ENCODE measurements at places on chromosomes 3 and 15.
A peak's percentile ranks its signal among the peaks of the same experiment; 100 is the strongest.

- no peak for DNase-seq
These were observed 123.8 kb upstream of the BNIP2 start for GRCh38 chr15:59812889-59813288.

GRCh38 chr15:39654304-39654703 is 73.4 kb downstream of the THBS1 start:
- DNase-seq: no peak

- no peak for DNase-seq
These were observed 233.8 kb downstream of the NTRK3 start for GRCh38 chr15:88022716-88023115.

GRCh38 chr15:75235760-75236729 is 22.1 kb upstream of the GOLGA6C start:
- DNase-seq: peak; percentile 9

DNA sequence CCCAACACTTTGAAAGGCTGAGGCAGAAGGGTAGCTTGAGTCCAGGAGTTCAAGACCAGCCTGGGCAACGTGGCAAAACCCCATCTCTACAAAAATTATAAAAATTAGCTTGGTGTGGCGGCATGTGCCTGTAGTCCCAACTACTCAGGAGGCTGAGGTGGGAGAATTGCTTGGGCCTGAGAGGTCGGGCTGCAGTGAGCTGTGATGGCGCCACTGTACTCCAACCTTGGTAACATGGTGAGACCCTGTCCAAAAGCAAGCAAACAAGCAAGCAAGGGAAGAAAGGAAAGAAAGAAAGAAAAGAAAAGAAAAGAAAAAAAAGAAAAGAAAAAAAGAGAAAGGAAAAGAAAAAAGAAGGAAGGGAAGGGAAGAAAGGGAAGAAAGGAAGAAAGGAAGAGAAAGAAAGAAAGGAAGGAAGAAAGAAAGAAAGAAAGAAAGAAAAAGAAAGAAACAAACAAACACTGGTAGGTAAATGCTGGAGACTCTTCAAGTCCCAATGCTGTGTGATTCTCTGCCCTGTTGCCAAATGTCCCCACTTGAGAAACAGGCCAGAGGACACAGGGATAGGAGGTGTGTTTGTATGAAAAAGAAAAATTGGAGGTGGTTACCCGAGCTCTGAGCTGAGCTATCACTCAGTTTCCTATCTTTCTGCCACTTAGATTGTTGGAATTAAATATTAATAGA is 121.1 kb downstream of the RAB11A start:
- no peak for DNase-seq

DNA sequence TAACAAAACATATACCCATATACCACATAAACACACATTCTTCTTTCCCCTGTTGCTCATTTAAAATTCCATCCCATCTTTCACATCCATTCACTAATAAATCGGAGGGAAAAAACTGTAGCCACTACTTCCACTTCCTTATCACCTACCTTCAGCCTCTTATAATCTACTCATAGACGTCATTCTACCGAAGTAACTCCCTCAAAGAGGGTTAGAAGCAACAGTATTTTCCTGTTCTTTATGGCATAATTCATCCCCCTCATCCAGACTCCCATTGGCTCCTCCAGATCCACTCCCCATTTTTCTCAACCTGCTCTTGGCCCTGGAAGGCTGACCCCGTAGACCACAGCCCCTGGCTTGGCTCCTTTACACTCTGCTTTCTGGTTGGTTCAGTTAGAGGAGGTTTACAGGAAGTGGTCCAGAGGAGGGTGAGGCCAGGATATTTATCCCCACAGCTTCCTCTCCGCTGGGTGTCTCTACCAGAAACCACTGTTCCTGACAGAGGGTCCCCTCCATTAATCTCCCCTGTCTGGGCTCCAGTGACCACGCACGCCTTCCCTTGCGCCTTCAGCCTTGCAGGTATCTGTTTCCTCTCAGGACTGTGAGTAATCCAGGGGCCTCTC is 46.3 kb downstream of the FMN1 start:
- DNase-seq: no peak

- no peak for DNase-seq
These were observed 331.4 kb upstream of the WNT5A start for GRCh38 chr3:55818485-55818884.

GRCh38 chr15:74300057-74300795 is 64.1 kb downstream of the CCDC33 start:
- no peak for DNase-seq

- no peak for DNase-seq
These were observed 88.2 kb upstream of the NTRK3 start for GRCh38 chr15:88344786-88345185.

GRCh38 chr3:124810970-124811369 is 76.2 kb downstream of the ITGB5 start:
- no peak for DNase-seq

GRCh38 chr3:129556890-129557547 is 14.0 kb downstream of the H1-8 start:
- DNase-seq: no peak

GRCh38 chr3:25567388-25567787 is 97.3 kb downstream of the TOP2B start:
- DNase-seq: no peak

DNA sequence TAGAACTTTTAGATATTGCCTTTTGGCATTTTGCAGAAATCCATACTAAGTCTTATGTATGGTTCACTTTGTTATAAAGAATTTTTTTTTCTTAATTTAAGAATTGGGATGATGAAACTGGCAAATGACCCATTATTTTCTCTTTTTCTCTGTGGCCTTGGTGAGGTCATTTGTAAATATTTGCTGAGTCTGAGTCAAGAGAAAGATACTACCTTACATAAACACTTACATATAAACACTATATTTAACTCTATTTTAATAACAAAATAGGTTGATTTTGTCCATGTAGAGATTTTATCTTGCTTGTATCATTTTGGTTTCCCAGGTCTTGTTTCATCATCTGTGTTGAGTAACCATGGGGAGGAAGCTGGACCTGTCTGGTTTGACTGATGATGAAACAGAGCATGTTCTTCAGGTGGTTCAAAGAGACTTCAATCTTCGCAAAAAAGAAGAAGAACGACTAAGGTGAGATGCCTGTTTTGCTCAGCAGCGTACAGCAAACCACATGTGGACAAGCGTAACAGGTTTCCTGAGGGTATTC is 91.1 kb downstream of the MYRIP start:
- DNase-seq: no peak

GRCh38 chr15:41901431-41901830 is 7.6 kb upstream of the SPTBN5 start:
- DNase-seq: no peak

- no peak for DNase-seq
These were observed 6.0 kb downstream of the NCBP2 start for GRCh38 chr3:196936288-196936687.

- DNase-seq: no peak
These were observed 124.4 kb downstream of the PTPRG start for GRCh38 chr3:61685755-61686154.

DNA sequence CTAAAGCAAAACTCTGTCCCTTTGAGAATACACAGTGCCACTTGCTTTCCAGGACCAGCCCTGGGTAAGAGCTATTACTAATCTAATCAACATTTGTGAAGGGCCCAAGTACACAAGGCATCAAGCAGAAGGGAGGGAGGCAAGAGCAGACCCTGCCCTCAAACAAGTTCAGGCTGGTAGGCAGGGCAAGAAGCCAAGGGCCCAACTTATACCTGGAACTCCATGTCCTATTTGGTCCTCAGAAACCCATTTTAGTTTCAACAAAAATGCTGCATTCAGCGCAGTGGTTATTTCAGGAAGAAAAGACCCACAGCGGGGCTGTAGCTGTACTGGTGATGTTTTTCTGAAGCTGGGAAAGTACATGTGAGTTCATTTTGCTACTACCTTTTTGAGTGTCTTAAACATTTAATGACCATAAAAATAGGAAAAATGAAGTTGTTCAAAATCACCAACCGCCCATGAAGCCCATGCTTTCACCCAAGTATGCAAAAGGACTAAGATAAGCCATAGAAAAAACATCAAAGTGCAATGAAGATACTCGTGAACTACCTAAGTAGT is 2.8 kb downstream of the RPS17 start:
- no peak for DNase-seq

GRCh38 chr3:191695815-191696153 is 234.8 kb downstream of the PYDC2 start:
- DNase-seq: no peak

- no peak for DNase-seq
These were observed 10.2 kb downstream of the RASL12 start for GRCh38 chr15:65057549-65057940.

- no peak for DNase-seq
These were observed 140.3 kb downstream of the NR2F2 start for GRCh38 chr15:96470681-96471310.

- DNase-seq: no peak
These were observed 552.9 kb downstream of the DIPK2A start for GRCh38 chr3:144524531-144524930.
